ENCODE measurements at places on chromosomes 4 and X. TPM values are rescaled to one million over a fixed set of nuclear protein-coding genes. Genes with fewer than 3 reads are reported as not detected.

- no peak for DNase-seq
- no peak overlapping the region for H3K27ac ChIP-seq
- no peaks in the 10 kb centered on the region for H3K4me1 ChIP-seq
Observed at GRCh38 chr4:3724319-3725231, 41.6 kb upstream of the ADRA2C start.

RNF128 gene
- not detected for total RNA-seq

HTN1 gene
- total RNA-seq: not detected

DNA sequence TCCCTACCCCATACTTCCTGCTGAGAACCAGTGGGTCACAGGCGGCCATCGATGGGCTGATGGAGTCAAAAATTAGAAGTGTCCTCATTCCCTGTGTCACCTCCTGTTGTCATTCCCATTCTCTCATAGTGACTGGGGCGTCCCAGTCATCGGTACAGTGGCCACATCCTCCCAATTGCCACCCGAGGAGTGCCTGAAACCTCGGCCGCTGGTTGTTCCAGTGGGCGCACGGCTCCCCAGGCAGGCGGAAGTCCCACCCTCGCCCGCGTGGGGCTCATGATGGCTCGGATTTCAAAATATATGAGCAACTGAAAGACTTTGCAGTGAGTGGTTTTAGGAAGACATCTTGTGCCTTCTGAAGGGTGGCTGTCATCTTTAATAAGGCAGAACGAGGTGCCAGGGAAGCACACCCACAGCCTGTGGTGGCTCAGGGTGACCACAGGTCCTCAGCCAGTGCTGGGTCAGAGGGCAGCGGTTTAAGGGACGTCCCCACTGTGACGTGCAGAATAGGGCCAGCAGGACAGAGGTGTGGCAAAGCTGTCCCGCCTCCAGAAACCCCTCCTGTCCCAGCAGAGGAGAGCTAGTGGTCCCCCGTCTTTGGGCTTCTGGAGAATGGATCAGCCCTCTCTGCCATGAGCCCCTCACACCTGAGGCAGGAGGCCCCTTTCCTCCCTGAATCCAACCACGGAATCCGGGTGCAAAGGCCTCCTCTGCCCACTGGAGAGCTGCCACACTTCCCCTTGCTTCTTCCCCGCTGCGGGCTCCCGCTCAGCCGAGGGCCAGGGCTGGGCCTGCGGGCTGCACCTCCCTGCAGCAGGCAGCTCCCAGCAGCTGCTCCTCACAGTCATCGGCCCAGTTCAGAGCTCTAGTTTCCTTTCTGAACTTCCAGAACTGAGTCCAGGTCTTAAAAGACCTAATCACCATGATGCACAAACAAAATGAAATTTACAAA lies 90.4 kb downstream of the ABLIM2 start:
- H3K27me3 ChIP-seq: peaks cover 2% of the 10 kb centered on the region
- H3K27ac ChIP-seq: no peak overlapping the region
- H3K36me3 ChIP-seq: peaks cover 3% of the 10 kb centered on the region
- DNase-seq: no peak
- no peak overlapping the region for H3K4me3 ChIP-seq
